ENCODE measurements at places on chromosomes 7 and 10.

- no peak for DNase-seq
Measured at GRCh38 chr10:88555190-88555908, 27.8 kb downstream of the RNLS start.

- no peak for DNase-seq
Measured at GRCh38 chr7:129990403-129991192, 37.8 kb upstream of the UBE2H start.

- no peak for DNase-seq
Measured at GRCh38 chr7:142459551-142459963, 201.7 kb upstream of the PRSS58 start.

- no peak for DNase-seq
Measured at GRCh38 chr7:111676811-111677210, 114.5 kb upstream of the IMMP2L start.

DNA sequence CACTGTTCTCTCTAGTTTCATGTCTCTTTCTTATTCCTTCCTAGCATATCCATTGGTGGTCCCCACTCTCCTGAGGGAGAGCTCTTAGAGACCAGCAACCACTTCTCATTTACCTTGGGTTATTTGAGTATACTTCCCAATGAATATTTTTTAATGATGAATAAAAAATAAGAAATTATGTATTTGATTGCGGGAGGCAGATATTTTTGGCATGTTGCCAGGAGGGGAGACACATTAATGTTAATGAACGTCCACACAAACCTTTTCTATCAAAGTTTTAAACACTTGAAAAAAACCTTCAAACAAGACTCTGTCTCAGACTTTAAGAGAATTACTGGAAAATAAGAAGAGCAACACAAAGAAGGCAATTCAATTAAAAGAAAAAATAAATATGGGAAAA lies 260.6 kb upstream of the MAGI2 start:
- no peak for DNase-seq

- no peak for DNase-seq
Measured at GRCh38 chr7:101947899-101948298, 130.5 kb downstream of the CUX1 start.

DNA sequence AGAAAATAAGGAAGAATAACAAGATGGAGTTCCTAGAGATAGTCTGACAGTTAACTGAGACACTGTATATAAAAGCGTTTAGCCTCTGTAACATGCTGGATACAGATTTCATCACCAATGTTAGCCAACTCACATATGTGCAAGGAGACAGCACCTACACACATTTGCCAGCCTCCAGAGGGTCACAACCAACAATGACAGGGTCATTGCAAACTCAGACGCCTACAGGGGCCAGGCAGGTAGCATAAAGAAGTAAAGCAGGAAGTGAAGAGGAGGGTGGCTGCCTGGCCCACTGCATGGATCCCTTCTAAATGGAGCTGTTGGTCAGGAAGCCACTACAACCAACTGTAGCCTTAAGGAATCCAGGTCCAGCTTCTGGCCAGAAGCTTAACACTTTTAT lies 50.4 kb downstream of the NRAP start:
- DNase-seq = no peak

DNA sequence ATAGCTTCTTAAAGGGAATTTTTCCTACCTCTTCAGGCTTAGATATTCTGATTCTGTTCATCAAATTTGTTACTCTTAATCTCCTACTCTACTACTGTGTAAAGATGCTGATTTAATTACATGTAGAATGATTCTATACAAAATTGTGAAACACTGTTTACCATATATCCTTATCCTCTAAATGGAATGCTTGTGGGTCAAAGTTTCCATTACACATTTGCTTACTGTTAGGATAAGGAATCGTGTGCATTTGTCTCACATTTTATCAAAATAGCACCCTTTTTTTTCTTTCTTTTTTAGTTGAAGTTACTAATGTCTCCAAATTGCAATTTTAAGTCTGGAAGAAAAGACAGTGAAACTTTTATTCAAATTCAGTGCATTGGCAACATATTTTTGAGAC lies 65.3 kb downstream of the TFEC start:
- DNase-seq = no peak

- peak; percentile 16 for DNase-seq
Measured at GRCh38 chr10:73998623-73998928, 660 bp downstream of the VCL start.

- DNase-seq = no peak
Measured at GRCh38 chr10:78414380-78414779, 380.7 kb downstream of the RPS24 start.

GRCh38 chr7:43248961-43249822 lies 136.7 kb downstream of the HECW1 start:
- no peak for DNase-seq

GRCh38 chr7:48074204-48074654 lies 14.8 kb upstream of the UPP1 start:
- no peak for DNase-seq

- no peak for DNase-seq
Measured at GRCh38 chr10:86321568-86321967, 45.0 kb downstream of the GRID1 start.

- DNase-seq = no peak
Measured at GRCh38 chr7:100163006-100163531, 4.5 kb upstream of the TRAPPC14 start.

DNA sequence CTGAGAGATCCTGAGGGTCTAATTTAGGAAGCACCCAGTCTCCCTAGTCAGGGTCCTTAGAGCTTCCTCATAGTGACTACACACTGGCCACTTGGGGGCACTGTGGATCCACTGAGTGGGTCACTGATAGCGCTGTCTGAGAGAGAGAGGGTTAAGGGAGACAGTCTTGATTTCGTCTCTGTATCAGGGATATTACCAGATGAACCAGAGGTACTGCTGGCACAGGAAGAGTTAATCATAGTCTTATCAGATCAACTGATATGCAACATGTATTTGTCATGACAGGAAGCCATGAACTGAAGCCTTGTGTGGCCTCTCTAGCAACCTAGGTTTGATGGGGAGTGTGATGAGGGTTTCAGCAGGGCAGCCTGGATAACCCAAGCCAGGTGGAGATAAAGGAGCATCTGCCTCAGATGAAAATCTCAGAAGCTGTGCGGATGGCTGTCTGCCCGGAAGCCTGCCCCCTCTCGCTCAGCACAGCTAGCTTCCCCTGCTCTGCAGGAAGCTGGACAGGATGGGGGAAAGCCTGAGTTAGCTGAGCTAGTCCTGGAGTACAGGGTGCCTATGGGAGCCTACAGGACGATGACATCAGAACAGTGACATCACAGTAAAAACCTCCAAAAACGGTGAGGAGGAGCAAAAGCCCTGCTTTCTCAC lies 214.0 kb upstream of the PRSS1 start:
- DNase-seq = peak; percentile 79

GRCh38 chr10:13302821-13303555 lies 3.1 kb upstream of the PHYH start:
- DNase-seq = no peak

DNA sequence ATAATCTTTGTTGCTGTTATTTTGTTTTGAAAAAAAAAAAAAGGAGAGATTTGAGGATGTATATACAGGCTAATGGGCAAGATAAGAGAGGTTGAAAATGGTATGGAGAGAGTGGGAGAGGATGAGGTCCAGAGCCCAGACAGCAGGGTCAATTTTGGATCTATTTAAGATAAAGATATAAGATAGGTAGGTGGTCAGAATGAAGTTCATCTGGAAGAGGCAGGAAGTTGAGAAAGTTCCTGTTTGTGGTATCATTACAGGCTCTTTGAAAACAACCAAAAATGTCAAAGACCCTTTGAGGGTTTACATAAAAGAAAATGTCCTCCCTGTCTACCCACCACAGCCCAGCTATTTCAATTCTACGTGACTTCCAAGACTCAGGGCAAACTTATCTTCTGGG lies 7.5 kb downstream of the CEP41 start:
- DNase-seq = no peak

DNA sequence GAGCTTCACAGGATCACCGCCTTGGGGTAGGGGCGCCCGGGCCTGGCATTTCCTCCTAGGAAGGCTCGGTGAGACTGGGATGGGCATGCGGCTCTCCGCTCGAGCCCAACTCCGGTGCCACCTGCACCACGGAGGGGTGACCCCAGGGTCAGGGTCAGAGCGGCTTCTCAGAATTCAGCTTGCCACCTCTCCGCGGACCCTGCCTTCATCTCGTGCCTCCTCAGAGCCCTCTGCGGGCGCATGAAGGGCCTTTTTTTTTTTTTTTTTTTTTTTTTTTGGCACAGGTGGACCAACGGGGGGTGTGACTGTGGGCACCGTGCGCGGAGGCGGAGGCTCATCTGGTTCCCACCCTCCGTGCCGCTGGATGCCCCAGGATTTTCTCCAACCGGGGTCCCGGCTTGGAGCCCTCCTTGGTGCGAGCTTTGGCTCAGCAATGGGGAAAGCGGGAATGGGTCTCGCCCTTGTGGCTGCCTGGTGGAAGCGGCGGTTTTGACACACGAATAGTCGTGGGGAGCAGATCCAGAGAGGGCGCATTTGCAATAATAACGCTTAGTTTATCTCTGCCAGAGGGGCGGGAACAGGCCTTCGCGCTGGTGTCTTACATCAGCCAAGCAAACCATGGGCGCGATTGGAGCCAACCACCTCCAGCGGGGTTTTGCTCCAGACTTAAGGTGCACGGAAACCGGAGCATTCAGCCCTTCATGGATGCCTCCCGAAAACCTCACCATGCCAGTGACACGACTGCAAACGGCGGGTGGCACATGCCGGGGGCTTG lies 5.0 kb upstream of the TNRC18 start:
- DNase-seq = no peak

DNA sequence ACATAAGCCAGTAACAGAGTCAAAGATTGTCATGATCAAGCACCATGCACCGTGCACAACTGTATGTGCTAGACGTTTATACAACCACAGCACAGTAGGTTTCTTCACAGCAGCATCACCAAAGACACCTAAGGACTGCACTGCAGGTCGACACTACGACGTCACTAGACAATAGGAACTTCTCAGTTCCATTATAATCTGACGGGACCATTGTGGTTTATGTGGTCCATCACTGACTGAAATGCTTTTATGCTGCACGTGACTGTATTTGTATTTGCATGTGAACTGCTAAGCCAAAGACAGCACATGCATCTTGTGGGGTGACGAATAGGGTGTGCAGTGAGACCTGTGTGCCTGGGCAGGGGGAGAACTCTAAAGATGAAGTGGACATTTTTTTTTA lies 164.9 kb downstream of the PARD3 start:
- DNase-seq = no peak
